ENCODE measurements at places on chromosomes 5 and 9. TPM values are rescaled to one million over a fixed set of nuclear protein-coding genes. Genes with fewer than 3 reads are reported as not detected.

The THBS4 gene
- total RNA-seq = 0.42 TPM

The FOXB2 gene
- total RNA-seq = not detected

The ZNF883 gene
- not detected for total RNA-seq

The CSF1R gene
- total RNA-seq = 1.2 TPM

The ZNF366 gene
- total RNA-seq = not detected

The OR13D1 gene
- not detected for total RNA-seq
